ENCODE measurements at places on chromosomes 1 and 21.

DNA sequence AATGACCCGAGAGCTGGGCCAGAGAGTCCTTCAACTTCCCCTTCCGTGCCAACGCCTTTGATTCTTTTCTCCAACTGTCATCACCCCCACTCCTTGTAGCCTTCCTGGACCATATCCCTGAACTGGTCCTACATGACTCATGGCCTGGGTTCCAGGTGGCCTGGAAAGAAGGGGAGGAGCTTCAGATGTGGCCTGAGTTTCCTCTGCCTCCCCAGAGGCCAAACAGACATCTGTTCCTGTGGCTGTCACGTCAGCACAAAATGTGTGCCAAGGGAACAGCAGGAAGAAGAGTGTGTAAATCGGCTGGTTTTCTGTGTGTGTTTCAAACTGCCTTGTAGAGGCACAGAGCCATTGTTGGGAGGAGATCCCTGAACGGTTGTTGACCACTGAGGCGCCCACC is 24.9 kb upstream of the KIRREL1 start:
- no peak for DNase-seq

- no peak for DNase-seq
Observed at GRCh38 chr1:180606155-180606554, 25.7 kb upstream of the XPR1 start.

- DNase-seq = no peak
Observed at GRCh38 chr1:45694823-45695222, 6.8 kb downstream of the TMEM69 start.

- no peak for DNase-seq
Observed at GRCh38 chr1:20538227-20538626, 14.1 kb upstream of the FAM43B start.

- no peak for DNase-seq
Observed at GRCh38 chr1:167723707-167724323, 2.0 kb downstream of the MPZL1 start.

DNA sequence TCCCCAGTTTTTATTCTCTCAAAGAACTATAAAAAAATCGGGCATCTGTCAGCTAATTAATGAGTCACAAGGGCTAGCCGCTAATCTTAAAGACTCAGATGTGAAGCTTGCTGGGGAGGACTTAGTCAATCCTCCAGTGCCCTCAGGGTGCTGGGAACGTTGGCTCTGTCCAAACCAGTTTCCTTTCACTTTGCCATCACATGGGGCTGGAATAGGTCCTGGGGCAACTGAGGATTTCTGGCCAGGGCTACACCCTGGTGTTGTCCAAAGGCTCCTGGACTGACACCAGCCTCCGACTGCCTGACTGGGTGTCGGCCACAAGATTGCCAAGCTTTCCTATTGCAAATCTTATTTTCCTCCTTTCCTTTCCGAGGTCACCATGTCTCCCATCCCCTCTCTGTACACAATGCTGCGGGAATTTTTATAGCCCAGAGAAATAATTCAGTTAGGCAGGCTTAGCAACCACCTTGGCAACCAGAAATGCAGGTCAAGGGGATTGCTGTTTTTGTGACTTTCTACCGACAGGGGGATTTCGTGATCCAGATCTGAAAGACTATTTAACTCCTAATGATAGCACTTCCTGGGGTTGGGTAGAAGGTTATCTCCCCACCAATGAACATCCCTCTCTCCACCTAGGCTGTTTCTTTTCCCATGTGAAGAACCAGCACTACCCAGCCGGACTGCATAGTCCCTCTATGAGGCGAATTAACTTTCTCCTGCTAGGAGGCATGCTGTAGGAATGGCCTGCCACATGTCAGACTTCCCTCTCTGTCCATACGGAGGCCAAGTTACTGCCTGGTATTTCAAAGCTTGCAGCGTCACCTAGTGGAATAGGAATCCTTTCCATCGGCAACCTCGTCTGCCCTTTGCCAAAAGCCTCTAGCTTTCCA is 29.9 kb upstream of the CTBS start:
- no peak for DNase-seq
